ENCODE measurements at places on chromosomes 2 and 18. TPM values are rescaled to one million over a fixed set of nuclear protein-coding genes. Genes with fewer than 3 reads are reported as not detected.

DNA sequence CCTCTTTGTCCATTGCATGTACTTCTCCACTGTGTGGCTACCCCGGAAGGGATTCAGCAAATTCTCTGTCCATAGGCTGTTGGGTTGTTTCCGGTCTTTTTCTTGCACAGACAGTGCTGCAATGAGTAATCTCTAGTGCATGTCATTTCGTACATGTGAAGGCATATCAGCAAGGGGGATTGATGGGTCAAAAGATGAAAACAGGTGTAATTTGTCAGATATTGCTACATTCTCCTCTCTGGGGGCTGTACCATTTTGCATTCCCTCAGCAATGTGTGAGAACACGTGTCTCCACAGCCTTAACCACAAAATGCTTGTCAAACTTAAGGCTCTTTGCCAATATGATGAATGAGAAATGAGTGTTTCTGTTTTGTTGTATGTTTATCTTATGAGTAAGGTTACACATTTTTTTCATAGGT is 60.5 kb downstream of the KLHL29 start:
- DNase-seq, result no peak

GRCh38 chr2:218834685-218835084 is 3.1 kb upstream of the PRKAG3 start:
- no peak for DNase-seq

Gene PGAP1
- polyA plus RNA-seq, result 7.1 TPM

- no peak for DNase-seq
Measured at GRCh38 chr2:162220368-162220767, 22.9 kb downstream of the FAP start.

GRCh38 chr2:189466656-189467055 is 25.4 kb downstream of the WDR75 start:
- DNase-seq, result no peak

DNA sequence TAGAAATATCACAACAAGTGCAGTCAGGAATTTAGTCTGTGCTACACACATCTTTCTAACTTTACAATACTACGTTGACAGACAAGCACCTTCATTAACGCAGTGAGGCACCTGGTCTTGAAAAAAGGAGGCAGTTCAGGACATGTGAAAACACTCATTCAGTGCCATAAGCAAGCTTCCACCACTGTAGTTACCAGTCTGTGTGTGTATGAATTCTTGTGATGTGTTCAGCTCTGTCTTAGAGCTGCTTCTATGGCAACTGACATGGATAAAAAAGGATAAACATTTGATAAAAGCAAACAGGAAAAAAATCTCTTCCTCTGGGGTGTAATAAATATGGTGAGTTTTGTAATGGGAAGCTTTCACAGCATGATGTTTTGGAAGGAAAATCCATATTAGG is 623.8 kb upstream of the NXPH2 start:
- no peak for DNase-seq

DNA sequence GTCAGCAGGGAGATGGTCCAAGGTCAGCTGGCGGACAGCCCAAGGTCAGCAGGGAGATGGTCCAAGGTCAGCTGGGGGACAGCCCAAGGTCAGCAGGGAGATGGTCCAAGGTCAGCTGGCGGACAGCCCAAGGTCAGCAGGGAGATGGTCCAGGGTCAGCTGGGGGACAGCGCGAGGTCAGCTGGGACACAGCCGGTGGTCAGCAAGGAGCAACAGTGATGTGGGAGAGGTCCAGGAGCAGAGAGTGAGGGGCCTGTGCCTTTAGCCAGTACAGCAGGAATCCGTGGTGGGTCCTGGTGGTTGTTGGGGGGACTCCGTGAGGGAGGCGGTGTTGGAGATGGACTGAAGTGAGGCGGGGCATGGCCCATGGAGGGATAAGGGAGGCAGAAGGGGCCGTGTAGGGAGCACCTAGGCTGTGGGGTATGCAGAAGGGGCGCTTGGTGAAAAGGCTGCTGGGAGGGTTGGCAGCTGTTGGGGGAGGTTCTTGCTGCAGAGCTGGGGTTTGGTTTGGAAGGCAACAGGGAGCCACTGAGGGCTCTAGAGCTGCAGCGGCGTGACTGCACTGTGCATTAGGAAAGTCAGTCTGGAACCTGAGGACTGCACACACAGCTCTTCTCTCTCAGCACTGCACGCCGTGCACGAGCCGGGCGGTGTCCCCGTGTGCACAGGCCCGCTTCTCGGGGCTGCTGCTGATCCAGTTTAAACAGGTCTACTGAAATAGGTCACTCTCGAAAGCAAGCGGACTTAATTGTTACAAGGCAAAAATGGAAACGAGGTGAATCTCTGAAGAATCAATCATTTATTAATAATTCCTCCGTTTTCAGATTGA is 76.2 kb upstream of the HDAC4 start:
- DNase-seq, result no peak

DNA sequence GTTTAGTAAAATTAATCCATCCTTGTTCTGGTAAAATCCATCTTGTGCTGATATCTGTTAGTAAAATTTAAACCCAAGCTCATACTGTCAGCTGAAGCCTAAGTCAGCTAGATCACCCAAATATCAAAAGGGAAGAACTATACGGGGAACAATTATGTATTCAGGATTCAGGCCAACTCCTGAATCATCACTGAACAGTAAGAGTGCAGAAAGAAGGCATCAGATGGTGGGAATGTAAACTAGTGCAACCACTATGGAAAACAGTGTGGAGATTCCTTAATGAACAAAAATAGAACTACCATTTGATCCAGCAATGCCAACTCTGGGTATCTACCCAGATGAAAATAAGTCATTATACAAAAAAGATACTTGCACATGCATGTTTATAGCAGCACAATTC is 81.8 kb downstream of the RAPGEF4 start:
- no peak for DNase-seq

GRCh38 chr2:53317861-53318260 is 449.7 kb upstream of the CHAC2 start:
- DNase-seq, result no peak

- no peak for DNase-seq
Measured at GRCh38 chr2:85243101-85244072, 84.4 kb downstream of the TGOLN2 start.

Gene C2orf80
- polyA plus RNA-seq, result not detected

- DNase-seq, result no peak
Measured at GRCh38 chr2:134716721-134717243, 2.0 kb downstream of the TMEM163 start.
